ENCODE measurements at places on chromosomes 5 and 9. TPM values are rescaled to one million over a fixed set of nuclear protein-coding genes. Genes with fewer than 3 reads are reported as not detected.

GRCh38 chr5:124180875-124181461 is 565.5 kb downstream of the ZNF608 start:
- no peak overlapping the region for H3K27ac ChIP-seq
- no peak for DNase-seq
- H3K36me3 ChIP-seq = no peaks in the 10 kb centered on the region

GRCh38 chr5:39755452-39755851 is 330.7 kb upstream of the DAB2 start:
- H3K4me1 ChIP-seq = no peaks in the 10 kb centered on the region
- peaks cover 5% of the 10 kb centered on the region for H3K27me3 ChIP-seq
- DNase-seq = no peak
- no peak overlapping the region for H3K27ac ChIP-seq
- no peaks in the 10 kb centered on the region for H3K36me3 ChIP-seq
- H3K4me3 ChIP-seq = no peak overlapping the region

DNA sequence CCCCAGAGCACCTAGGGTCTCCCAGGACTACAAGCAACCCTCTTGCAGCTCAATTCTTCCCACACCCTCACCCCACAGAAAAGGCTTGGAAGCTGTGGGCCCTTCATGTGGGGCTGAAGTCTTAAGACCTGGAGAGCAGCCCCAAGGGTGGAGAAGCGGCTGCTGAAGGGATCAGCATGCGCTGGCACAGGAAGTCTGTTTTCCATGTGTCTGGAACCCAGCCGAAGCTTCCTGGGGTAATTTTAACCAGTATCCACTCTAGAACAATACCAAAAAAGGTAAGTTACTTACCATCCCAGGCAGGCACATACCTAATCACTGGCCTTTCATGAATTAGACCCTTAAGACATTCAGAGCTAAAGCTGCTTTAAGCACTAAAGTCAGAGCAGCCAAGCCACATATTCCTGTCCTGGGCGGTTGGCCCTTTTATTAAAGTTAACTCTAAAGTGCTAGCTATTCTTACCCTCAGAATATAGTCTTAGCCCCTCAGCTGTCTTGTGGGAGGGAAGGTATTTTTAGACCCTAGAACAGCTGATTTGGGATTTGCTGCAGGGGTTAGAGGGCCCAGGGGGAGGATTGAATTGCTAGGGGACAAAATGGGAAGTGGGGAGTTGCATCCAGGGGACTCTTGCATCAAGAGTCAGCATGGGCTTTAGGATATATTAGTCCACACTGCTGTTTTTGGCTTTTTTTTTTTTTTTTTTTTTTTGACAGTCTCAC is 6.9 kb downstream of the IL17B start:
- no peaks in the 10 kb centered on the region for H3K27me3 ChIP-seq
- no peaks in the 10 kb centered on the region for H3K36me3 ChIP-seq
- no peak overlapping the region for H3K27ac ChIP-seq
- no peaks in the 10 kb centered on the region for H3K4me1 ChIP-seq
- no peak overlapping the region for H3K4me3 ChIP-seq

DNA sequence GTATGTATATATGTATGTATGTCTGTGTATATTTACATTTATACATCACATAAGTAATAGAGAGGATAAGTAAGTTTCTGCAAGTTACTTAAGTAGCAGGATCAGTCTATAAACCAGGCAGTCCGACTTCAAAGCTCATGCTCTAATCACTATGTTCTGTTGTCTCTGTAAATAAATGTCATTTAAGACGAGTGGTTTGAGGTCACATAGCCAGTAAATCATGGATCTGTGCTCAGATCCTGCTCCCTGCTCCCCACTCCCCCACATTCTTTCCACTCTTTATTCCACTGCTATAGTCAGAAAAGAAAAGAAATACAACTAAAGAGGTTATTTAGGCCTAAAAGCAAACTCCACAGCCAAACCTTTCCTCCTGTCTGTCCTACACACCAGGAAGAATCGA is 90.4 kb downstream of the SERINC5 start:
- no peaks in the 10 kb centered on the region for H3K27me3 ChIP-seq
- H3K36me3 ChIP-seq = peaks cover 20% of the 10 kb centered on the region
- no peak overlapping the region for H3K4me3 ChIP-seq
- H3K27ac ChIP-seq = no peak overlapping the region
- H3K4me1 ChIP-seq = peaks cover 37% of the 10 kb centered on the region

DNA sequence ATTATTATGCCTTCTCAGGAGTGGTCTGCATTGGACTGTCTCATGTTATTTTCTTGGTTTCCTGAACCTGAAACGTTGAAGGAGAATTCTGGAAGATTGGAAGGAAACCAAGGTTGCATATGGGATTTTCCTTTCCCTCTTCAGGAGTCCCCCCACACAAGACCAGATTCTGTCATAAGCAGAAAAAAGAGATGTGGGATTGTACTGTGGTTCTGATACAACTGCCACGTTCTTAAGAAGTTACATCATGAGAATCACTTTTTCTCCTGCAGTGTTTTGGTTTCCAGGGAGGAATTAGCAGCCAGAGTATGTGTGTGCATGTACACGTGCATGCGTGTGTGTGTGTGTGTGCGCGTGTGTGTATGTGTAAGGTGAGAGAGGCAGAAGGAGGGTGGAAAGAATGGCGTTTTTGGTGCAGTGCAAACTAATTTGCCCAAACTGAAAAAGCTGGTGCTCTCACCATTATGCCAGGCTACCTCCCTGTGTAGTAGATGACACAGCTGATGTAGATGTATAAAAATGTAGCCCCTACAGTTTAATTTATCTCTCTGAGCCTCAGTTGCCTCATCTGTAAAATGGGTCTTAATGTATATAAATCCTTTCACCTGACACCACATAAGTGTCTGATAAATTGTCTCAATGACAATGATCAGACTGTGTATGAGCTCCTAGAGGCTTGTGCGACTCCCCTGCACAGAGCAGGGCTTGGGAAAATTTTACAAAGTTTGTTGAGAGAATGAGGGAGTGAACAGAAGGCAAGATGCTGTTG is 38.6 kb downstream of the RALGPS1 start:
- no peak for DNase-seq
- peaks cover 6% of the 10 kb centered on the region for H3K27me3 ChIP-seq
- H3K4me1 ChIP-seq = no peaks in the 10 kb centered on the region
- H3K27ac ChIP-seq = no peak overlapping the region
- no peak overlapping the region for H3K4me3 ChIP-seq

DNA sequence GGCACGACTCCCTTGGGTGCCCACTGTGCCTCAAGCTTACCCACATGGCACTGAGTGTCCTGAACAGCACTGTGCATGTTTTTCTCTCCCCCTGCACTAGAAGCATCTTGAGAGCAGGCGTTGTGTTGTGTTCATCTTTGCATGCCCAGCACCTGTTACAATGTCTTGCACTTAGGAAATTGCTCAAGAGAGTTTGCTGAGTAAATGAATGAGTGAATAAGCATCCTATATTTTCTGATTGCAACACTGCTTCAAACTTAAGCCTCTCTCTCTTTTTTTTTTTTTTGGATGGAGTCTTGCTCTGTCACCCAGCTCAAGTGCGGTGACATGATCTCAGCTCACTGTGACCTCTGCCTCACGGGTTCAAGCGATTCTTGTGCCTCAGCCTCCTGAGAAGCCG is 94.5 kb downstream of the LMNB1 start:
- no peak for DNase-seq
- no peaks in the 10 kb centered on the region for H3K27me3 ChIP-seq
- H3K36me3 ChIP-seq = peaks cover 1% of the 10 kb centered on the region
- no peak overlapping the region for H3K4me3 ChIP-seq

Gene EXOSC3
- 60.2 TPM for total RNA-seq

Gene LCN12
- total RNA-seq = 1.0 TPM

Gene UTP15
- total RNA-seq = 26.3 TPM

Gene N4BP3
- total RNA-seq = 6.0 TPM
